Lung (tissue), 17 donors: ENCODE measurements at places on chromosomes 7 and 10.

DNA sequence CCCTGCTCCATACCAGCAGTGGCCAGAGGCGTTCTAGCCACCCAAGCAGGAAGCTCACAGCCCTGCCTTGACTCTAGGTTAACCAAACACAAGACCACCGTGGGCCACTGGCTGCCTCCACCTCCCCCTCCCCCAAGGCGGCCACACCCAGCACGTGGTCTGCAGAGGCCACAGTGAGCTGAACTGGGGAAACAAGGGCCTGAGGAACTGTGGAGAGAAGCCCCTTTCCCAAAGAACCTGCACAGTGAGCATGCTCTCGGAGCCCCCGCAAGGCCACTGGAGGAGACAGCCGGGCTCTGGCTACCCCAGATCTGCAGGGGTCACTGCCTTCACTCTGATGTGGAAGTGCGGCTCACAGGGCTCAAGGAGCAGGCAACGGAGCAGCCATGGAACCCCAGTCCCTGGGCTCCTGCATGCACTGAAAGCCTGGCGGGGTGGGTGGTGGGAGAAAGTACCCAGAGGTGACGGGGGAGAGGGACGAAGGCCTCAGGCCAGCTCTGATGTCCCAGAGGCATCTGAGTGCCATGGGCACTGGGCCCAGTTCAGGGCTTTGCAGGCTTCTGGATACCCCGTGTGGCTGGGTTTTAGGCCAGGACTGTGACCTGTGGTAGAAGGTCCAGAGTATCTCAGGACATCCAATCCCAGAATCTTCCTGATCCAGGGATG, 189.2 kb downstream of the EBF3 start:
- DNase-seq, result no peak

DNA sequence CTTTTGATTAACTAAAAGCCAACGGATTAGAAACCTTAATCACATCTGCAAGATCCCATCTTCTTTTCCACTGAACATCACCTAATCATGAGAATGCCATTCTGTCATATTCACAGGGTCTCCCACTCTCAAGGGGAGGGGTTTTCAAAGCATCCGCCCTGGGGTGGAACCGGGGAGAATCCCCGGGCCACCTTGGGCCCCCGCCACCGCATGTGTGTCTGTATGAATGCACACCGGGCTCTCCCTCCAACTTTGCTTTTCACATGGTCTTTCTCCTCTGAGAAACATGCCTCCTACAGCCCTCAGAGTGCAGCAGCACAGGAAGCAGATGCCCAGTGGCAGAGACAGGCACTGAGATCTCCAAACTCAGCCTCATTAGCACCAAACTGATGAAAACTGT, 233.2 kb upstream of the PPP2R2D start:
- no peak for DNase-seq

- peak; percentile 97 for DNase-seq
Measured at GRCh38 chr10:6202684-6203330, at the start of gene PFKFB3. Gene PFKFB3, plus strand, starts transcription at chr10:6202932. Its CDS starts 329 bp downstream, at chr10:6203261.

DNA sequence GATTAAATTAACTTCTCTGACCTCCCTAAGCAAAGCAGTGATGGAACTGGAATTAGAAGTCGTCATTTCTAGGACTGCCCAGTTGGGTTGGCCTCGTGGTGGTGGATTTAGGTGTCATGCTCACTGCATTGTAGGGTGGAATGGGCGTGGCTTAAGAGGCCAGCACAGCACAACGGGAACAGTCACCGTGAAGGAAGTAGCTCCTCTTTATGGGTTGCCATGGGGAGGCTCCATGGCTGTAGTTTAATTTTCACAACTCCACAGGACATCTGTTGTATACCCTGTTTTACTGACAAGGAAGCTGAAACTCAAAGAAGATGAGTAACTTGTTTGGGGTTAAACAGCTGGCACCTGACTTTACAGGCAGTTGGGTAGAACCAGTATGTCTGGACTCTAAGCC, 208.3 kb downstream of the CELF2 start:
- no peak for DNase-seq

GRCh38 chr10:29083096-29083495, 205.8 kb upstream of the LYZL1 start:
- no peak for DNase-seq

- no peak for DNase-seq
Measured at GRCh38 chr10:21285742-21286331, 239.6 kb downstream of the SKIDA1 start.

DNA sequence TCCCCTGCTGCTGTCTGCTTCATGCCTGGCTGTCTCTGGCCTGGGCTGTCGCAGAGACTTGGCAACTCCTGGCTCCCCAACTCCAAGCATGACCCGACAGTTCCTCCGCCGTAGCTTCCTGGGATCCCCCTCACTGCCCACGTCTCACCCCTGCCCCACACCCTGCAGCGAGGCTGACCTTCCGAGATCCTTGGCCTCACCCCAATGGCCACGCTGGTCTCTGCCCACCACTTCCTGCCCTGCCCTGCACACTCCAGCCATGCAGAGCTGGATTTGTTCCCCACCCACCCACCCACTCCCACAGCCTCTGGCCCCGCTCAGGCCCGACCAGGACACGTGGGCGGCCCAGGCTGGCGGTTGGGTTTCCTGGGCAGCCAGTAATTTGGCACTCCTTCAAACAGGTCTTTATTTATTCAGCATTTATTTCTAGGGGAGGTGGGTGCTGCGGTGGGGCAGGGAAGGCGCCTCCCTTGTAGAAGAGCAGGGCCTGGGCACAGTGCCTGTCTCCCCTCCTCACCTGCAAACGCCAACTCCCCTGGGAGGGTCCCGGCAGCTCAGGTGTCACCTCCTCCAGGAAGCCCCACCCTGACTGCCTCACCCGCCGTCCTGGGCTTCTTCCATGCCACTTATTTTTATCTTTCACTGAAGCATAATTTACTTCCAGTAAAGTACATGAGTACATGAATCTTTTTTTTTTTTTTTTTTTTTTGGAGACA, 25.5 kb downstream of the GTF2IRD1 start:
- DNase-seq, result peak; percentile 28
